ENCODE measurements at places on chromosomes 11 and 22.
A peak's percentile ranks its signal among the peaks of the same experiment; 100 is the strongest.

- no peak for DNase-seq
Measured at GRCh38 chr22:41047801-41048211, 44.6 kb upstream of the EP300 start.

- DNase-seq: peak; percentile 73
Measured at GRCh38 chr22:28594797-28595462, 84.7 kb downstream of the TTC28 start.

DNA sequence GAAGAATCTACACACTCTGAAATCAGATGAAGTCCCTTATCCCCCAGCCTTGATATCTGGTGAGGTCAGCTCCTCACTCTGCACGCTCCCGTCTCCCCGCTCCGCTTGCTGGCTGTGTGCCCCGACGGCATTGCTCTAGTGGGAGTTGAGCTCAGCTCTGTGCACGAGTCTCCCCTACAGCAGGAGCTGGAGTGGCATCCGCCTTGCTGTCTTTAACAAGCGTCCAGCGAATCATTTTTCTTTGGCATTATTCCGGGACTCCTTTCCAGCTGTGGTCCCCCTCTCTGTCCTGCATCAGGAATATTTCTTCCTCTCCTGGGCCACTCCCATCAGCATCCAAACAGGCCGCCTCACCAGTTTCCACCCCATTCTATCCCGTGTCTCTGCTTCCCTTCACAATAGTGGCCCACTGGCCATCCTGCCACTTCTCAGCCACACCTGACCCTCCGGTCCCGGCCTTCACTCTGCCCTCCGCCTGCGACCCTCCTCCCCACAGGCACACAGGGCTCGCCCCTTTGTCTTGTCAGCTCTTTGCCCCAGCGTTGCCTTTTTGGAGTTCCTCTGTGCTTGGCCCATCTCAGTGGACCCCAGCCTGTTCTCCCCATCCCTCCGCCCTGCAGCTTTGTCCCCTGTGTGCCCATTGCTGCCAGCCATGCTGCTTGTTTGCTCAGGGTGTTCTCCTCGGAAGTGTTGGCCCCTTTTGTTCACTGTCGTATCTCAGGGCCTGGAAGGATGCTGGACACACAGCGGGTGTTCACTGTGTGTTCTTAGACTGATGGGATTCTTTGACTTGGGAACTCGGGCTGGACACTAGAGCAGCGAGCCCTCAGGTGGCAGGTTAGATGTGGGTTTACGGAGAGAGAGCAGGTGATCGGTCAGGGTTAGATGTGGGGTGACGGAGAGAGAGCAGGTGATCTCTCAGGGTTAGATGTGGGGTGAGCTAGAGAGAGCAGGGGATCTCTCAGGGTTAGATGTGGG, 441.8 kb downstream of the TBC1D22A start:
- no peak for DNase-seq

DNA sequence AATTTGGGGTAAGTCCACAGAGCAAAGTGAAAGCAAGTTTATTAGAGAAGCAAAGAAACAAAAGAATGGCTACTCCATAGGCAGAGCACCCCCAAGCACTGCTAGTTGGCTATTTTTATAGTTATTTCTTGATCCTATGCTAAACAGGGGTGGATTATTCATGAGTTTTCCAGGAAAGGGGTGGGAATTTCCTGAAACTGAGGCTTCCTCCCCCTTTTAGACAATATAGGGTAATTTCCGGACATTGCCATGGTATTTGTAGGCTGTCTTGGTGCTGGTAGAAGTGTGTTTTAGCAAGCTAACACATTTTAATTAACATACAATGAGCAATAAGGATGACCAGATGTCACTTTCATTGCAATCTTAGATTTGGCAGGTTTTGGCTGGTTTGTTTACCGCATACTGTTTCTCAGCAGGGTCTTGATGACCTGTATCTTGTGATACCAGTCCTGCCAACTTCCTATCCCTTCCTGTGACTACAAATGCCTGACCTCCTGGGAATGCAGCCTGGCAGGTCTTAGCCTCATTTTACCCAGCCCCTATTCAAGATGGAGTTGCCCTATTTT, 937 bp upstream of the C1QTNF6 start:
- DNase-seq: no peak

DNA sequence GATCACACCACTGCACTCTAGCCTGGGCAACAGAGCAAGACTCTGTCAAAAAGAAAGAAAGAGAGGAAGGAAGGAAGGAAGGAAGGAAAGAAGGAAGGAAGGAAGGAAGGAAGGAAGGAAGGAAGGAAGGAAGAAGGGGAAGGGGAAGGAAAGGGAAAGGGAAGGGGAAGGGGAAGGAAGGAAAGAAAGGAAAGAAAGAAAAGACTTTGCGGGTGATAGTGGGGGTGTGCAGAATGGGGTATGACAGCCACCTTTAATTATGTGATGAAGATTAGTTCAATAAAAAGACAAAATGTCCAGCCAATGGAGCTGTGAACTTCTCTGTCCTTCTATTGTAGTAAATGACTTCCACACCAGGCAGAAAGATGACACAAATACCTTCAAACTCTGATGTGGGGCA, 8.7 kb upstream of the APLP2 start:
- DNase-seq: no peak

DNA sequence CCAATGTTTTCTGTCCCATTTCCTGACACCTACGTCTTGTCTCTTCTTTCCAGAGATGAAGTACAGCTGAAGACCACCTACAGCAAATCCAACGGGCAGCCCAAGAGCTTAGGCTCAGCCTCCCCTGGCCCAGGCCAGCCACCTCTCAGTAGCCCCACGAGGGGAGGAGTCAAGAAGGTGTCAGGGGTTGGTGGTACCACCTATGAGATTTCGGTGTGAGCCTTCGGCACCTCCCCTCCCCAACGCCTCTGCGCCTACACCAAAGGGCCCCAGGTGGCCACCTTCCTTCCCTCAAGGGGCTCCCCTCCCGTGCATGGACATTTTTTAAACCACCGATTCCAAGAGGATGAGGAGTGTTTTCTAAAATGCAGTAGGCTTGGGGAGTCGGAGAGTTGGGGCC, 12.2 kb downstream of the MED19 start:
- DNase-seq: no peak

DNA sequence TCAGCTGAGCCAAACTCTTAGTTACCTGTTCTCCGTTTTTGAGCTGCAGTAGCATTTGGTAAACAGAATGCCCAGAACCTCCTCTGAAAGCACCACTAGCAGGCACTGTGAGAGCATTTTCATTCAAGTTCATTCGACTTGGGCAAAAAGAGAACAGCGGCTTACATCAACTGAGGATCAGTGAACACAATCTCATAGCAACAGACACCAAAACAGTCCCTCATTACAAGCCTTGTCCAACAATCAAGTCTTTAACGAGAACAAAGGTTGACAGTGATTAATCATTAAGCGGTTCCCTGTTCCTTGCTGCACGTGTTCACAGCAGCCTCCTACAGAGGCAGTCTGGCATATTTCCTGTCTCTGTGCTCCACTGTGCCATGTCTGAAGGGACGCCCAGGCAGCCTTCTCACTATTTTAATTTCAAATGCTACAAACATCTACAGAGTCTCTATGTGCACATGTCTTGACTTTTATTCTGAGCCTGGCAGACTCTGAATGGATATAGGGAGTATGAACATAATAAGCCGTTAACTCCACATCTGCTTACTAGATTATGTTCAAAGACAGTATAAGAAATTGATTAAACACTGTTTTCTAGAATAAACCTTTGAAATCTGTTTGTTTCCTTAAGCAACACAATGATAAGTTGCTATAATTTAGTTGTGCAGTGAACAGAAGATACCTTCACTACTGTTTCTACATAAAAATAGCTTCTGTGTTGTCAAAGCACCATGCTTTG, 88.3 kb upstream of the MTMR2 start:
- DNase-seq: peak; percentile 71

DNA sequence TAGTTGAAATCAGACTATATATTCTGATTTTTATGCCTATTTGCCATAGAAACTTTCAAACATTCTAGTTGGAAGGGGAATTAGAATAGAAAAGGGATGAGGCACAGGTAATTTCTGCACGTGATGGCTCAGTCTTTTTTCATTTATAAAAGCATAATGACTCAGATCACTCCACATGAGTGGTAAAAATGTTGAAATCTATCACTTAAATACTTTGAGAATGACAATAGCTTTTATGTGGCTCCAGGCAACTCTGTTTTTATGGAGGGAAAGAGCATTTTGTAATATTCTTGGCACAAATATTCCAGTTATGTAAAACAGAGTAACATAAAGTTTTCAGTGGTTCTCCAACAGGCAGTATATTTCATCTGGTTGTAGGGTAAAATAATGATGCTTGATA, 5.9 kb upstream of the MMP3 start:
- DNase-seq: peak; percentile 72

GRCh38 chr11:19218786-19219460, 17.1 kb upstream of the CSRP3 start:
- no peak for DNase-seq

GRCh38 chr22:34344702-34345101, 424.4 kb upstream of the LARGE1 start:
- DNase-seq: no peak

DNA sequence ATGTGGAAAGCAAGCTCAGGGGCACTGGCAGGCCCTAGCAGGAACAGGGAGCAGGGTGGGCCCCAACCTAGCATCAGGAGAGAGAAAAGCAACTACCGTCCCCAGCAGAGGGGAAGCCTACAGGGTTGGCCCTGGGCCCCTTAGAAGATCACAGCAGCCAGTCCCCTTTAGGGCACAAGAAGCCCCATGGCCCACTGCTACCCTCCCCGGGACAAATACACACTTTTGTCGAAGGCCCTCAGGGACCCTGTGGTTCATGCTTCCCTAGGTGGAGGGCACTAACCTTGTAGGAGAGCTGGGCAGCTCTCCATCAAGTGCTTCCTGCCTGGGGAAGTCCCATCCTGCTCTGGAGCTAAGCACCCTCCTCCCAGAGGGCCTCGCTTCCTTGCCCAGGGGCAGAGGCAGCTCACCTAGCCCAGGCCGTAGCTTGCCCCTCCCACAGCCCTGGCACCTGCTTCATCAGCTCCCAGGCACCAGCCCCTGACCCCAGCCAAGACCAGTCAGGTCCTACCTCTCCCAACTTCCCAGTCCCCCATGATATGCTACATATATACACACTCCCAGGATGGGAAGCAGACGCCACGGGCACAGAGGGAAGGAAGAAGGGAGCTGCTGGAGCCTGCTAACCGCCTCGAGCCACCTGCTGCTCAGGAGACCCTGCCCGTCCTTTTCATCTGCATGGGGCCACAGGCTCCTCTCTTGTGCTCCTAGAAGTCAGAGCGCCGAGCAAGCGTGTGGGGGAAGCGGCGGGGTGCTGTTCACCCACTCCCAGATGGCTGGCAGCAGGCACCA, 20.1 kb downstream of the SUN2 start:
- DNase-seq: no peak

Data from HFFc6 (cell line).